ENCODE measurements at places on chromosomes 6 and 20.

GRCh38 chr6:127120023-127120786 lies 1.7 kb downstream of the RSPO3 start:
- no peak for DNase-seq

DNA sequence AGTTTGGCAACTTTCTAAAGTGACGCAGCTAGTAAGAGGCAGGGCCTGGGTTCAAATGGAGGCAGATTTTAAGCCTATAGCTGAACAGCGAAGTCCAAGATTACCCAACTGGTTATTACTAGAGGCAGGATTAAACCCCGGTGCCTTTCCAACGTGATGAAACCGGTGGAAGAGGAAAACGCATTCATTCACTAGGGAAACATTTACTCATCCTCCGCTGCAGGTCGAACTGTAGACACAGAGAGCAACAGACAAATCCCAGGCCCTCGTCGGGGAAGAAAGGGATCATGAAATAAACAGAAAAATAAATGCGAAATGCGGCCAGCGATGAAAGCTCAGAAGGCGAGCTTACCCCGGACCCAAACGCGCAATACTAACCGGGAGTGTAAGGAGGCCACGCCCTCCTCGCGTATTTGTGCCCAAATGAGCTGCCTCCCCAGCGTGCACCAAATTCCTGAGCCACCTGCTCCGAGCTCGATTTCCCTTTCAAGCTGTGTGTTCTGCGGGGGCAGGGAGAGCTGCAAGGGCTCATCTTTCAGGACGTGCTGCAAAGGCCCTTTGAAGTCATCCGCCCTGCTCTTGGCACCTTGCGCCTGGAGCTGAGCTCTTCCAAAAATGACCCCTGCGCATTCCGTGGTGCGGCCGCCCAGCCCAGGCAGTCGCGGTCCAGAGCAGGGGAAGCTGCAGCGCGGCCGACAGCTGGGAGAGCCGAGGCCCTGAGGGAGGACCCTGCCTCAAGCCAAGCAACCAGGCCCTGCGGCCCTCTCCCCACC lies 46.9 kb downstream of the PDYN start:
- no peak for DNase-seq

DNA sequence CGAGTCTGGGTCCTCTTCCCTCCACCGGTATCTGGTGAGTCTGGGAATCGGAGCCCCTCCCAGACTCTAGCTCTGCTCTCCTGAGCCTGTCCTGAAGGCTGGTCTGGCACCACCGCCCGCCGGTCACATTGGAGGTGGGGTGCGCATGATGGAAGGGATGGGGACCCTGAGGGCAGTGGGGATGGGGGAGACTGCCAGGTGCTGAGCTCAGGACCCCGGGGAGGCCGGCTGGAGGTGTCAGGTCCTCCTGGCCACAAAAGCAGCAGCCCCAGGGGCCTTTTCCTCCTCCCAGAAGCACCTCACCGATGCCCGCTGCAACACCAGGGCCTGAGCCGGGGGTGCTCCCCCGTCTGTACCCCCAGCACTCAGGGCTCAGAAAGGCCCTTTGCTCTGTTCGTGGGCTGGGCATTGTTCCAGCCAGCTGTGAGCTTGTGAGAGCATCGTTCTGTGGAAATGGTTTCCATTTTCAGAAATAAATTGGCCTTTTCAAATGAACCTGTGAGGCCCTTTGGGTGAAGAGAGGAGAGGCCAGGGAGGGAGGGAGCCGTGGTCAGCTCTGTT lies 2.5 kb upstream of the NPBWR2 start:
- no peak for DNase-seq

DNA sequence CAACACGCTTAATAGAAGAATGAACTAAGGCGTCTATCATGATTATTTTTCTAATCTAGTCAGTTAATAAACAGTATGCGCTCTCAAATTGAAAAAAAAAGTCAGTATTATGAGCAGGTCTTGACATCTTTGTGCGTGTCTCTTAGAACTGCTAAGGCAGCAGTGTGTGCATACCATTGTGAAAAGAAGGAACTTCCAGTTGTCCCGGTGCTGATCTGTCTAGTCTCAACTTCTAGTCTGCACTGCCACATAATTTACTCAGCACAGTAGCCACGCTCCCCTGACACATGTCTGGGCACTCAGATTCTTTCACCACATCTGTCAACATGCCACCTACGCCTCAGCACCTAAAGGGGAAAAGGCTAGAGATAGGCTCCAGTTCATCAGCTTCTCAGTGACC lies 61.1 kb upstream of the SPDEF start:
- no peak for DNase-seq

- DNase-seq, result no peak
These were observed 654.0 kb downstream of the COL12A1 start for GRCh38 chr6:74551896-74552295.

- DNase-seq, result no peak
These were observed 201.7 kb upstream of the SASH1 start for GRCh38 chr6:148140772-148141557.

DNA sequence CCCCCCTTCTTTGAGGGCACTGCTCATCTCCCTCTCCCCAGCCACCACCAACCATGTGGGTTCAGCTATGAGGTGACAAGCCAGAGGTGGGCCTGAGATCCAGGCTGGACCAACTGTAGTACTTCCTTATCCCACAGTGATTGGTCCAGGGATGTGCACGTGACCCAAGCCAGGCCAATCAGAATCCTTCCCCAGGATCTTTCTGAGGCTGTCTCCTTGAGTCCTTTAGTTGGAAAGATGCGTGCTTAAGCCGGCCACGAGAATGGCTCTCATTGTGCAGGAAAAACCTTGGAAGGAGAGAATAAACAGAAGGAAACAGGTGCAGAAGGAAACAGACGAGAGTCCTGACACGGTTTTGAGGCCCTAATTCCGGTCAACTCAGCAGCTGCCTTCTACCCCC lies 39.2 kb downstream of the ZC3H12D start:
- no peak for DNase-seq

DNA sequence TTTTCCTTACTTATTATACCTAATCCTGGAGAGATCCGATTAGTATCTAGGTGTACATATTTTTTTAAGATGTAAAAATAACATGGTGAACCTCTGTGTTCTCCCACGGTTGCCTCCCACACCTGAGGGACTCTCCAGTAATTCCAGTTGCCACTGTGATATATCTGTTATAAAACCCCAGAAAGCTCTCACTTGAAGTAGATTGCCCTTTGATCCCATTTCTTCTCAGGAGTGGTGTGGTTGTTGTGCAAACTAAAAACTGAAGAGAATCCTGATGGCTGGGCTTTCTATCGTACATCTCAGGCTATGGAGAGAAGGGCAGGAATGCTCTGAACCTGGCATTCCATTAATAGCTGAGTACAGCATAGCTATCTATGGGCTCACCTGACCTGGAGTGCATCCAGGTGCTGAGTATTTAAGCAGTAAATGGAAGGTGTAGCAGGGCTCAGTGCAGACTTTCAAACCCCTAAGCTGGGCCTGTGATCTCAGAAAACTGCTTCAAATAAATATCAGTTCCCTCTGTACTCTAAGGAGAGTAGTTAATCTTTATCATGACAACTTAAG lies 41.0 kb downstream of the VGLL2 start:
- DNase-seq, result no peak

GRCh38 chr20:19129306-19129705 lies 83.1 kb upstream of the SLC24A3 start:
- DNase-seq, result no peak

DNA sequence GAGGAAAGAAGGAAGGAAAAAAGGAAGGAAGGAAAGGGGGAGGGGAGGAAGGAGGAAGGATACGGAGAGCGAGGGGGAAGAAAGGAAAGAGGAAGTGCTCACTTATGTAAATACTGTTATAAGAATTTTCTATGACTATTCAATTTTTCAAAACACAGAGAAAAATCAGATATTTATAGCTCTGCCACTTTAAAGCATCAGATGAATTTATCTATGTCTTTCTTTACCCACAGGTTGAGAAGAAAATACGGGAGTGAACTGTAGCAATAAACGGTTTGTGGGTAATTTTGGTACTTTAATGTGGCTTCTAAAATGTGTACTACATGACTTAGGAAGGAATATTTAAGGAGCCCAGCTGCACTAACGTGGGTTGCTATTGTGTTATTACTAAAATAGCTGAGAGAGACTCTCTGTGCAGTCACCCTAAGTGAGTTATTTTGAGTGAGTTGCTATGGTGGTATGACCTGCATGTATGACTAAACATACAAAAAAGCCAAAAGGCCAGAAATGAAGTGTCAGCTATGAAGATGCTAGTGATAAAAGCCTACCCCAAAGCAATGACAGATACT lies 225.5 kb downstream of the SOD2 start:
- DNase-seq, result no peak

- no peak for DNase-seq
These were observed 75.0 kb downstream of the VTA1 start for GRCh38 chr6:142222022-142222421.

GRCh38 chr6:151240036-151240685 lies 394 bp downstream of the AKAP12 start:
- peak; percentile 56 for DNase-seq

DNA sequence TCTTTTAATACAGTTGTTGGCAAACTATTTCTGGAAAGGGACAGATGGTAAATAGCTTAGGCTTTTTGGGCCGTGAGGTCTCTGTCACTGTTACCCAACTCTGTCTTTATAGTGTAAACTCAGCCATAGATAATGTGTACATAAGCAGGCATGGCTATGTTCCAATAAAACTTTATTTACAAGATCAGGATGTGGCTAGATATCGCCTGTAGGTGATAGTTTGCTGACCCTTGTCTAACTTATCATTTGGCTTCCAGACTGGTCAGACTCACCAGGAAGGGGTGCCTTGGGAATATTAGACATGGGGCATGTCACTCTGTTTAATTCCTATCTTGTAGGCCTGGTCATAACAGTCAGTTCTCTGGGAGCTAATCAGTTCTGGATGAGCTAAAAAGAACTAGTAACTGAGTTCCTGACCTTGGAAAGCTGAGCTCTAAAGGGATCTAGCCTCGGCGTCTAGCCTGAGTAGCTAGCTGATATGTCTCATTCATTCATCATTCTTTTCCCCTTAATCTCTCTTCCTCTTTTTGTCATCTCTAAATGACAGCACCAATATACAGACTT lies 163.6 kb downstream of the SLC16A10 start:
- DNase-seq, result no peak

- DNase-seq, result no peak
These were observed 51.3 kb upstream of the REV3L start for GRCh38 chr6:111534231-111534751.

DNA sequence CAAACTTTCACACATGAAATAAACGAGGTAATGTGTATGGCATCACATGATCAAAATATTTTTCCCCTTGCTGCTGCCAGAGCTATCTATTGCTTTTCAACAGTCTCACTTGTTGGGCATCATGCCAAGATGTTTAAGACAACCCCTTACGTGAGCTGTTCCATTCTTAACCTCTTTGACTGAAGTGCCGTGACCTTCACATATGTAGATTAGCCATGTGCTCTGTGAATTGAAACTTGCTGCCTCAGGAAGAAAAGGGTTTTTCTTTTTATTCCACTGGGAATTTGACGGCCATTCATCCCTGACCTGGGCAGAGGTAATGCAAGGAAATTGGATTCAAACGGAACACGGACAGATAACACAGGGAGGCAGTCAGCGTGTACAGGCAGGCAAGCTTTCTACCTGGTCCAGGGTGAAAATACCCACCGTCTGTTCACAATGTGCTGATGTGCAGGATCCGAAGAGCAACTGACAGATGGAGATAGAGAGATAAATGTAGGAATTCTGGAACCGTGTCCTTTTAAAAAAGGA lies 14.2 kb downstream of the ARID1B start:
- DNase-seq, result no peak

- no peak for DNase-seq
These were observed 90.2 kb downstream of the THBS2 start for GRCh38 chr6:169163411-169163901.

DNA sequence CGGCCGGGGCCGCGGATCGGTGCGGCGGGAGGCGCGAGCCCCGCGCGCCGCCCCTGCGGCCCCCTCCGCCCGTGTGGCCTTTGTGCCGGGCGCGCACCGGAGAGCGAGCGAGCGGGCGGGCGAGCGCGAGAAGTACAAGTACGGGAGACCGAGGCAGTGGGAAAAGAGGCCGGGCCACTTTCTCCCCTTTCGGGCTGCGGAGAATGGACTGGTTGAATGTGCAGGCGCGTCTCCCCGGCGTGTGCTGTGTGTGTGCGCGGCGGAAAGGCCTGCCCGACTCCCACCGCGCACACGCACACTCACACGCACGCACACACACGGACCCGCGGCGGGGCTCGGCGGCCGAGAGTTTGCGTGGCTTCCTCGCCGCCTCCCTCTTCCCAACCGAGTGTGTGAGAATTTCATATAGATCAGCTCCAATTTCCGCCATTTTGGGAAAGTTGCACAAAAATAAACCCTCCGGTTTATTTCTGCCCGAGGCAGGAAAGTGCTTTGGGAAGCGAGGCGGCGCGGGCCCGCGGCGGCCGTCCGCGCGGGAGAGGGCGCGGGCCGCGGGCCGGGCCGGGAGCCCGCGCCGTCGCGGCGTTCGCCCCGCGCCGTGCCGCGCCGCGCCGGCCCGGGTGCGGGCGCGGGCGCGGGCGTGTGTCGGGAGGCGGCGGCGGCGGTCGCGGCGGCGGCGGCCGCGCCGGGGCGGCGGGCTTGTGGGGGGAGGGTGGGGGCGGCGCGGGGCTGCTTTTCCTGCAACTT lies 1.1 kb downstream of the L3MBTL3 start:
- DNase-seq, result no peak

GRCh38 chr6:78308025-78308424 lies 559.3 kb upstream of the IRAK1BP1 start:
- DNase-seq, result no peak

GRCh38 chr20:7361321-7361720 lies 578.9 kb downstream of the HAO1 start:
- DNase-seq, result no peak

DNA sequence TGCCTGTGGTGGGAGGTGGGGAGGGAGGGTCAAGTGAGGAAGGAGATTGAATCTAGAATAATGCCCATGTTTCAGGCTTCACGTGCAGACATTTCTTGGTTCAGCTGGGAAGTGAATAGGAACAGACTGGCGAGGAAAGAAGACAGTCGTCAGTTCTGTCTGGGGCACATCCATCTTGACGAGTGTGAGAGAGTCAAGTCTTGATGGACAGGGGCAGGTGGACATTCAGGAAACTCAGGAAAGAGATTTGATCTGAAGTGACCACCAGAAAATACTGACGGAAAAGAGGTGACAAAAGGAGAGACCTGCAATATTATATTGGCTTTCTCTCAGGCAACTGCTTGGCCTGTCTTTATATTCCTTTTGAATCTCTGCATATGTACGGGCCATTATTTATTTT lies 68.6 kb downstream of the ESR1 start:
- DNase-seq, result no peak

DNA sequence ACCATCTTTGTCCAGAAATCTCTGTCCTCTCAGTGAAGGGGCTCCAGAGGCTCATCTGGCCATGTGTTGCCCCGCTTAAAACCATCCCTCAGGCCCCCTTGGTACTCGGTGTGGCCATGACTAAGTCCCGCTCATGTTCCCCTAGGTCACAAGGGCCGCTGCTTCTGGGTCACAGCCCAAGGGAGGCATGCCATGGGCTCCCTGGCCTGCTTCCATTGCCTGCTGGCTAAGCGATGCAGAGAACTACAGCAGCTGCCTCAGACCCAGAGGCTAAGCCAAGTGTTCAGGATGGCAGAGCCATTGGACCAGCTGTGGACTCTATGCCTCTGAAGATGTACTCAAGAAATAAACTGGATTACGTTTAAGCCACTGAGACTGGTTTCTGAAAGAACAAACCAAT lies 95.5 kb downstream of the ZFP64 start:
- DNase-seq, result no peak
